Activated naive CD8-positive, alpha-beta T cell treated with anti-CD3 and anti-CD28 coated beads for 36 hours (primary cell): ENCODE measurements at places on chromosomes 12 and 14.

DNA sequence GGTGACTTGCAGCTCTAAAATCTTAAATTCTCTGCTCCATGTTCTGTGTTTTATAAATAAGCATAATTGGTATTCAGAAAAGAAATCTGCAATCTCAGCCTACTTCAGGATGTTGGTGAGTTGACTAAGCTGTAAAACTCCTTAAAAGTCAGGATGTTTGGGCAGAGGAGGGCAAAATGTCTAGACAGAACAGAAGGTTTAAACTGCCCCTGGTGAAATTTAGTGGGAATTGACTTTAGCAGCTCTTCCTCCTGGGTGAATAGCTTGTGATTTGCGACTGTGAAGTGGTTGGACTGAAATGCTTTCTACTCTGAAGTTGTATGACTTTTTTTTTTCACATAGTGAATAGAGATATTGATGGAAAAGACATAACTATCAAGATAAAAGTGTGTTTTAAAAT lies 85.8 kb downstream of the CAND1 start:
- DNase-seq = no peak

- DNase-seq = no peak
These were observed 46.5 kb upstream of the GALNT9 start for GRCh38 chr12:132375747-132376463.

DNA sequence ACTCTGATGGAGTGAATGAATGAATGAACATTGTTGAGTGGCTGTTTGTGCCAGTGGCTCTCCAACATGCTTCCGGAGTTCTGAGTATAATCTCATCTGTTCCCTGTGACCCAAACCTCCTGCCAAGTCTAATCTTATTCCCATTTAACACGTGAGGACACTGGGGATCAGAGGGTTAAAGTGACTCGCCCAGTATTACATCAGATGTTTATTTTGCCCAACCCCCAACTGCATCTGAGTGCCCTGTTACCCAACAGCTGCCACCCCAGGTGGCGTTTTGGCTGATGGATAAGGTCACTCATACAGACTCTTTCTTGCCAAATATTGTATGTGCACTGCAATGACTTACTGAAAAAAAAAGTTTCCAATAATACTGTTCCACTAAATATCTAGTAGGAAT lies 210.9 kb downstream of the EXOC5 start:
- no peak for DNase-seq

DNA sequence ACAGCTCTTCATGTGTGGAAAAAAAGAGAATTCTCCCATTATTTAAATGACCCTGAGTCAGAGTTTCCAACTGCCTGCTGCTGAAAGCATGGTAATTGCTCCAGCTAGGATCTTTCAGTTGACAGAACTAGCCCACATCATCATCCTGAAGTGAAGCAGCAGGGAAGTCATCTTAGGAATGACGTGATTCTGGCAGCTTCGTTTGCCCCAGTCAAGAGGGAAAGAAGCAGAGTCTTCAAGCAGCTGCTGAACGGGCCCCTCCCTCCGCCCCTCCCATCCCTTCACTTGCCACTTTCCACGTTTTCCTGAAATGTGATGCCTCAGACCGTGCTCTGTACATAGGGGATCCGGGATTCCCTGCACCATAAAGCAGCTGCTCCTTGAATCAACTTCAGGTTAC lies 455.0 kb upstream of the TMEM132C start:
- DNase-seq = no peak

DNA sequence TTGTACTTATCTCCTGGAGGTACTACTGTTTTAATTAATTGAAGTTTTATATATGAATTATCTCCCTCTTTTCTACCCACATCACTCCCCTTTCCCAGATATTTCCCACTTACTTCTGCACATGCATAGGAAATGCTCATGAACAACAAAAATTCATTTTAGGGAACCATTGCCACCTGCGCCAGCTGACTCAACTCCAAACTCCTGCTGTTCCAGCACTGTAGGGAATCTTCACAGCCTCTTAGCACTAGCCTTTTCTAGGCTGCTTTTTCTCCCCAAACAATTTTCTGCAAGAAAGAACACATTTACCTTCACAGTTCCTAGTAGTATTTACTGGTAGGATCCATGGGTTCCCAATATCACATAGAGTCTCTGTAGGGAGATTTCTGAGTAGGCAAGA lies 268.4 kb downstream of the LRFN5 start:
- DNase-seq = no peak
